CD14-positive monocyte (primary cell): ENCODE measurements at places on chromosomes 11 and 22.

DNA sequence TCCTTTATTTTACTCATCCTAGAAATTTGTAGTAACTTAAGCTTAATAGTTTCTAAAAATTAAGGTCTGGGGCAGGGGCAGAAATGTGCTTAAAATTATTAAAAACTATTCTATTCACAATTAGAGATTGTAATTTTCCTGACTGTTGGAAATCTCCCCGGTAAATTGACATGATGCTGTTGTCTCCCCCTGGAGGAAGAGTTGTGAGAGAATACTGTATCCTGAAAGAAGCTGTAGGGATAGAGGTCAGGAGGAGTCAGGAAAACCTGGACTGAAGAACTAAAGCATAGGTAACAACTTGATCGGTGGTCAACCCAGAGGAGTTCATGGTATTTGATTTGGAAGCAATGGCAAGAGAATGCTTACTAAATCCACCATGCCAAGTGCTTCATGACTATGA is 16.2 kb upstream of the ESAM start:
- DNase-seq = no peak

DNA sequence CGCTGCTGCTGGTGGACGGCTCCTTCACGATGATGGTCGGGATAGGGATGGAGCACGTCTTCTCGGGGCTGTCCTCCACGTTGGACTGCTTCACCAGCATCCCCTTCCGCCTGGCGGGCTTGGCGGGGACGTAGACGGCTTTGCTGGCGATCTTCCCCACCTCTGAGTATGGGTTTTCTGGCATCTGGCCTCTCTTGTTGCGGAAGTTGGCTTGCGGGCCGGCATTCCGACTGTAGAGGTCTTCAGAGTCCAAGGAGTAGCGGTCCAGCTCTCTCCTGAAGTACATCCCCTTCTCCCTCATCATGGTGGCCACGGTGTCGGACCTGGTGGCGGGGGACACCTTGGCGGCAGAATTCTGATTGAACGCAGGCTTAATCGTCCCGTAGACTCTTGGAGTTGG is 88.8 kb downstream of the CTTN start:
- no peak for DNase-seq

DNA sequence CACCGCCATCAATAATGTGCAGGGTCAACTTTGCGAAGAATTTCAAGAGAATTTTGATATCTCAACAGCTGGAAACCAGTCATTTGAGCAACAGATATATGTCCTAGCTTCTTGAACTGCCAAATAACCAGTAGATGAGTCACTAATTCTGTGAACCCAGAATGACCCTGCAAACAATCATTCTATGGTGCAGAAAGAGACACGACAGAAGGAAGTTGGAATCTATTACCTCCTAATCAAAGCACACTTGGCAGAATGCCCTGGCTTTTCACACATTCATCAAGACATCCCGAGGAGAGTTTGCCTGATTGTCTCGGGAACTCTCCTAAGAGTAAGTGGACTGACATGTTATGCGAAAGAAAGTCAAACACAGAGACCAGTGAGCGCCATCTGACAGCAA is 621.1 kb downstream of the OPCML start:
- no peak for DNase-seq

- DNase-seq = no peak
Measured at GRCh38 chr11:9550191-9550628, 23.3 kb upstream of the WEE1 start.

- DNase-seq = no peak
Measured at GRCh38 chr11:12721816-12722604, 47.8 kb downstream of the TEAD1 start.

DNA sequence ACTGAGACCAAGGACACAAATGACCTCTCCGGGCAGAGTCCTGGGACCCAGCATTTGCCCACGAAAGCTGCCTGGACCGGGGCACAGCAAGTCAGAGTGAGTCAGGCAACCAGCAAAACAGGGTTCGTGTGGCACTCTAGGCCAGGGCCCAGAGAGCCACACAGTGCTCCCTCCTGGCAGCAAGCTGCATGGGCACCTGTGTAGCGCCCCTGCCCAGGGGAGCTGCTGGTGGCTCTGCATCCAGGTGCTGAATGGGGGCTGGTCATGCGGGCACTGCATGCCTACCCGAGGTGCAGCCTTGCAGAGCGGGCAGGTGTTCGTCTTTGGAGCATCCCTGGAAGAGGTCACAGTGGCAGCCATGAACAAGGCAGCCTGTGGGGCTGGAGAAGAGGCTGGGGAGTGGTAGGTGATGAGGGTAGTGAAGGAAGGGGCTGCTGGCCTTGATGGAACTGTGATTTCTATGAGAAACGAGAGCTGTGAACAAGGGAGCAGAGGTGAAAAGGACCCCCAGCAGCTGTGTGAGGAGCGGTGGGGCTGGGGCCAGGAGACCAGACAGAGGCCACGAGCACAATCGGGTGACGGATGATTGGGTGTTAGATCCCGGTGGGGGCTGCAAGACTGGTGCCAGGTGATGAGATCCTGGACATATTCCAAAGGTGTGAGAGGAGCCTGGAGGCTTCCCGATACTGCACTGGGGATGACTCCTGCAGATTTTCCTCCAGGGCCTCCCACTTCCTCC is 63.3 kb downstream of the DGCR2 start:
- no peak for DNase-seq
